ENCODE measurements at places on chromosomes 13 and 19. TPM values are rescaled to one million over a fixed set of nuclear protein-coding genes. Genes with fewer than 3 reads are reported as not detected.

C19orf38 gene
- 0.42 TPM for total RNA-seq

TMEM255B gene
- total RNA-seq: 9.8 TPM

DNA sequence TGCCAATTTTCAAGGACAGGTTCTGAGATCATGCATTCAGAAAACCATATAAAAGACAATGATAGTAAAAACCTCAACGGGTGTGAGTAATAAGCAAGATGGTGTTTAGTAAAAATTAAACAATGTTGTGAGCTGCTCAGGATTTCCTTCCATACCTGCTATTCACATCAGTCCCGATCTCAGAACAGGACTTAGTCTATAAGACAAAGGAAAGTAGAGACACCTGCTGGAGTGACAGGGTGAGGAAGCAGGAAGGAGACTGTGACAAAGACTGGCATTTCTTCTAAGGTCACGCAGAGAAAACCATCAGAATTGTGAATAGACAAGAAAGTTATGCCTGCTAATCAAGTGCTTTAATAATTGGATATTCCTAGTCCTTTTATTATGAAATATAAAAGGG, 648.0 kb downstream of the DACH1 start:
- no peak for DNase-seq

DNA sequence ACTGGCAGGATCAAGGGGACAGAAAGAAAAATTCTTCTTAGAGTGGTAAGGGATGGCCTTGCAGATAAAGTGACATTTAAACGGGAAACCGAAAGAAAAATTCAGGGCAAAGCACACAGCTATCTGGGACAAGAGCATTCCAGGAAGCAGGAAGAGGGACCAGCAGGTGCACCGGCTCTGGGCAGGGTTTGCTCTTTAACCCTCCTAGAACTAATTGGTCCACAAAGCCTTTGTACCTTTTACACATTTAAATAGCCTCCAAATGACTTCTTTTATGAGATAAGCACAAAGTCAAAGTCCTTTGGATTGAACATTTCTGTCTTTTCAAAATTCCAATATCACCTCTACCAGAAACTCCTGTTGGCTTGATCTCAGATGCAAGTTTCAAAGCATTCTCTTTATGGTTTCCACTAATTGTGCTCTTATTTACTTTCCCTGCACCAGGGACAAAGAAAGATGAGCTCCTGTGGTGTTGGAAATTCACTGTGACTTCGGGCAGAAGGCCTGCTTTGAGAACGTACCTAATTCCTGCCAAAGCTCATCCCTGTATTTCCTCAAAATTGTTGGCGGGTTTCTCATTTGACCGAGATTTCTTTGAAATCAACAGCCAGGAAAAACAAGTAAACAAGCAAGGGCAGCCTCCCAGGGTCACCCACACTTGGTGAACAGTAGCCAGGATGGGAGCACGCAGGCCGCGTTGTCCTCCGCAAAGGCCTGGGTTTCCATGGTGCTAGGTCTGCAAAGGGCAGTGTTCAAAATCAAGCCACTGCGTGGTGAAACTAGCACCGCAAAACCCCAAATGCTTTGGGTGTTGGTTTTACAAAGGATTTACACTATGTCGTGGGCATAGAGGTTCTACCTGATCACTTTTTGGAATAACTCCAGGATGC, 98.6 kb downstream of the IRS2 start:
- DNase-seq: no peak

PPP2R1A gene
- total RNA-seq: 160 TPM

Measured in tibial nerve (tissue), 4 donors.